ENCODE measurements at places on chromosomes 2 and 18.
A peak's percentile ranks its signal among the peaks of the same experiment; 100 is the strongest.

GRCh38 chr2:216017365-216017764 is 4.0 kb upstream of the MREG start:
- DNase-seq = peak; percentile 55

DNA sequence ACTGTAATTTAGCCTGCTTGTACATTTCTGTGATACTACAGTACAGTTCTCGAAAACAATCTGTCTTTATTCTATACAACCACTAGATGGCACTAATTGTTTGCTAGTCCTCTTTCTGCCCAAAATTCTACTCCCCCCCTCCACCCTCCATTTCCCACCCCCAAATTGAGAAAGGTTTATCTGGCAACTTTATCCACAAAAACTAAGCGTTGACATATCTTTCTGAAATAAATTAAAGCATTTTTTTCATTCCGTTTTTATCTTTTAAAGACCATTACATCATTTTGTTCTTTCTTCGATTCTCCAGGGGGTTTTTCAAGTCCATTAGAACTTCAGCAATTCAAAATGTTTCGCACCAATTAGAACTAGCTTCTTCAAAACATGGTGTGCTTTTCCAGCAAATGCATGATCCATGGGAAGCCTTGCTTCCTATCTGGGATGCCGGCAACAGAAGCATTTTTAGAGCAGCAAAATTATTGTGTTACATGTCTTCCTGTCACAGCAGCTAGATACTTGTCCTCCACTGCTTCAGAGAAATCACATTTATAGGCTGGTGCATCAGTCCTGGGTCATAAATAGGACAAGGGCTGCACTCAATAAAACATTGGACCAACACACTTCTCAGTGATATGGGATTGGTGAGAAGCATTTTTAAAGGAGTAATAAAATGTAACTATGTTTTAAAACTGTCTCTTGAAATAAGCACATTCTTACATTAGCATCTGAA is 241.3 kb downstream of the PAX3 start:
- no peak for DNase-seq

DNA sequence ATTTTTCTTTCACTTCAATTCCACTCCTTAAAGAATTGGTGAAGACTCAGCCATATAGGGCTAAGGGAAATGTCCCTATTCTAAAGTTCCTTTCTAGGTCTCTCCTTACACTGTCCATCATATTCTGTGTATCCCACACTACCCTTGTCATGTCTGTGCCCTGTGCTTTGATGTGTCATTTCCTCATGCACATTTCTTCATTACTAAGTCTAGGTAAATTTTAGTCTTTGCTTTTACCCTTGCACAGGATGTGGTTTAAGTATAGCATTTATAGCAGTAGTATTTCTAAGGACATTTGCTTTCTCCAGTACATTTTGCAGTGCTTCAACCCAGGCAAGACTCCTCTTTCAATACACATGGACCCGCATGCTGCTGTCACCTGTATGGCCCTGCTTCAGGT is 221.5 kb upstream of the ACVR2A start:
- DNase-seq = no peak

DNA sequence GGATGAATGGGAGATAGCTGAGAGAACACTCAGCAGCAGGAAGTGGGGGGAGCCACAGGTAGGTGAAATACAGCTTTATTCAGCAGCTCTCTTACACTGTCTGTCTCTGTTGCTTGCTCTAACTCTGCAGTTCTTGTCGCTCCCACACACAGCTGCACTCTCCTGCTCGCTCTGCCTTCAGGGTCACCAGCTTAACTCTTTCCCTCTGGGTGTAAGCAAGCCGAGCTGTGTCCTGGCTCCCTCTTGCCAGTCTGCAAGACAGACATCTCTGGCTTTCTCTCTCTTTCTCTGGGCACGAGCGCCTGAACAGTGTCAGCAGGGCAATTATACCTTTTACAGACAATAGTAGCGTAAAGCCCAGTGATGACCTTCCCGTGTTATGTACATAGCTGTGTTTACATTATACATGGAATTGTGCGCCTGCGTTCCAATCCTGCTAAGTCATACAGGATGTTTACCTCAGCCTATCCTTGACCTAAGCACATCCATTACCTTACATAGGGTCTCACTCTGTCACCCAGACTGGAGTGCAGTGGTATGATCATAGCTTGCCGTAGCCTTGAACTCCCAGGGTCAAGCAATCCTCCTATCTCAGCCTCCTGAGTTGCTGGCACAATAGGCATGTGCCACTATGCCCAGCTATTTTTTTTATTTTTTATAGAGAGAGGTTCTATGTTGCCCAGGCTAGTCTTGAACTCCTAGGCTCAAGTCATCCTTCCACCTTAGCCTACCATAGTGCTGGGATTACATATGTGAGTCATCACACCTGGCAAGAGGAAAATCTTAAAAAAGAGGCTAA is 57.8 kb upstream of the CHN1 start:
- DNase-seq = no peak

DNA sequence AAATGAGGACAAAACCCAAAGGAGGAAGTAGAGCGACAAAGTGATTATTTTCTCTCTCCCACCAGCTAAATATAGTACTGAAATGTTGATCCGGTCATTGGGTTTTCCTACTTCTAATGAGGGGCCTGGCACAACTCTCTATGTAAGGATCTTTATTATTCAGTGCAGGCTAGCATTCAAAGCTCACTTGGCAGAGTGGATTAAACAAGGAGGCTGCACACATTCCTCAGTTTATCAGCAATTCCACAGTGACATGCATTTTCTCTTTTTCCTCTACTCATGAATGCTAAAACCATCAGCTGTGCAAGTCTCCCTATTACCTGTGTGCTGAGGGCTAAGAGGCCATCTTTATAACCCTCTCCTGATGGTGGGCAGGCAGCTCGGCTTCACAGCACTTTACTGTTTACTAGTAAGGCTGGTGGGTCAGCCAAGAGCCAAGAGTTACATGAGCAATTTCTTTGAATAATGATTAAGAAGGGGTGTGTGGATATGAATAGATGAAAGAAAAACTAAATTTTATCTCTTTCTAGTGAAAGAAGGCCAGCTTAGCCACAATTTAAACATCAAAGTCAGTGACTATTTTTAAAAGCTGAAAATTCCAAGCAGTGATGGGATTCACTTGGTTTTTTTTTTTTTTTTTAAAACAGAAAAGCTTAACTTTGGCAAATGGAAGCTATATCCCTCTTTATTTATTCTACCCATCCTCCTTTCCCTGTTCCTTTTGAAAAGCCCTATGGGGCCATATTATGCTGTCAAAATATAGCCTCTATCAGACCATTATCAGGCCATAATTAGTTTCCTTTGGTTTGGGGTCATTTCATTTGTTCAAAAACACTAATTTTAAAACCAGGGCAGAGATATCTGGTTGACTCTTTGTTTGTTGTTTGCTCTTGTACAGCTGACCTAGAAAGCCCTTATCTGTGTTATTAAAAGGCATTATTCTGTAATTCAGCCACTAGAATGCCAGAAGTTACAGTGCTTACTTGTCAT is 111.0 kb downstream of the RBM43 start:
- no peak for DNase-seq

All from GM12864 (cell line).